ENCODE measurements at places on chromosomes 7 and 10.

DNA sequence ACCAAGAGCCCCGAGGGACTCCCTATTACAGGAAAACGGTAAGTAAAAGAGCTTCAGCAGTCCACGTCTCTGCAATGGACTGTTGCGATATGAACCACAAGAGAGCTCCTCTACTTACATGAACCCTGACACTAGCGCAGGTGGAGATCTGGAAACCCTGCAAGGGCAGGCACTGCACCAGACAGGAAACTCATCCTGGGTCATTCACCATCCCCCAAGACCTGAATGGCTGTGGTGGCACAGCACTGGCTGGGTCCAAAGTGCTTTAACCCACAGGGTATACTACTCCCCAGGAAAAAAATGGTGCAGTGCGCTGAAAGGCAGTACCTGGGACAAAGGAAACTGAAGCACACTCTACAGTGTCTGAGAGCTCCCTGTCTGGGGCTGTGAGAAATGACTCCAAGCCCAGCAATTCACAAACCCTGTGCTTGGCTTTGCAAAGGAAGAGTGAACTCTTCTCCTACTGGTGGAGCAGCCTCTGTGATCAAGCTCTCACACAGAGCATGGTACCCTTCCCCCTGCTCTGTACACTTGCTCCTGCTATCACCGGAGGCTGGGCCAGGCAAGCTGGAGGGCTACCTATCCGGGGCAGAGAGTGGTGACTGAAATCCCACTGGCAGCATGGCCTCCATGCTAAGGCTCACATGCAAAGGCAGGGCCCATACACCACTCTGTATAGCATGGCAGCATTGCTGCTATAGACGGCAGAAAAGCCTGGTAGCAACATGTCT, 44.9 kb downstream of the HIBADH start:
- DNase-seq = no peak

DNA sequence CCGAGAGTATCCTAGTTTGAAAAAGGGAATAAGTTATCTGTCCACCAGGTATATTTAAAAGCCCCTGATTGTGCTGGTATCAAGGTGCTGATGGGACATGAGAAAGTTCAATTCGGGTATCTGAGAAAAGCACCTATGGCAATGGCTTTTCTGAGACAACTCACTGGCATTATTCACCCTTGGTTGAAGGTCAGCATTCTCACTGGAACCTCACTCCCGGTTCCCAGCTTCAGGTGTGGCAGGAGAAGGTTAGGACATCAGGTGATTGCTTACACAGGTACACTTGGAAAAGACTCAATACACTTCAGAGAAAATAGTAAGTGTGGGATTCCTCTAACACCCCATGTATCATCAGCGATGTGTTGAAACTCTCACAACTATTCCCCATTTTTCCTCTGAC, 643.1 kb downstream of the INHBA start:
- no peak for DNase-seq

- DNase-seq = no peak
These were observed 8.3 kb downstream of the HOXA4 start for GRCh38 chr7:27122077-27122910.

GRCh38 chr7:2014391-2015241, 218.1 kb downstream of the MAD1L1 start:
- DNase-seq = no peak

- DNase-seq = no peak
These were observed 285.8 kb upstream of the CACNA2D1 start for GRCh38 chr7:82729172-82730030.

DNA sequence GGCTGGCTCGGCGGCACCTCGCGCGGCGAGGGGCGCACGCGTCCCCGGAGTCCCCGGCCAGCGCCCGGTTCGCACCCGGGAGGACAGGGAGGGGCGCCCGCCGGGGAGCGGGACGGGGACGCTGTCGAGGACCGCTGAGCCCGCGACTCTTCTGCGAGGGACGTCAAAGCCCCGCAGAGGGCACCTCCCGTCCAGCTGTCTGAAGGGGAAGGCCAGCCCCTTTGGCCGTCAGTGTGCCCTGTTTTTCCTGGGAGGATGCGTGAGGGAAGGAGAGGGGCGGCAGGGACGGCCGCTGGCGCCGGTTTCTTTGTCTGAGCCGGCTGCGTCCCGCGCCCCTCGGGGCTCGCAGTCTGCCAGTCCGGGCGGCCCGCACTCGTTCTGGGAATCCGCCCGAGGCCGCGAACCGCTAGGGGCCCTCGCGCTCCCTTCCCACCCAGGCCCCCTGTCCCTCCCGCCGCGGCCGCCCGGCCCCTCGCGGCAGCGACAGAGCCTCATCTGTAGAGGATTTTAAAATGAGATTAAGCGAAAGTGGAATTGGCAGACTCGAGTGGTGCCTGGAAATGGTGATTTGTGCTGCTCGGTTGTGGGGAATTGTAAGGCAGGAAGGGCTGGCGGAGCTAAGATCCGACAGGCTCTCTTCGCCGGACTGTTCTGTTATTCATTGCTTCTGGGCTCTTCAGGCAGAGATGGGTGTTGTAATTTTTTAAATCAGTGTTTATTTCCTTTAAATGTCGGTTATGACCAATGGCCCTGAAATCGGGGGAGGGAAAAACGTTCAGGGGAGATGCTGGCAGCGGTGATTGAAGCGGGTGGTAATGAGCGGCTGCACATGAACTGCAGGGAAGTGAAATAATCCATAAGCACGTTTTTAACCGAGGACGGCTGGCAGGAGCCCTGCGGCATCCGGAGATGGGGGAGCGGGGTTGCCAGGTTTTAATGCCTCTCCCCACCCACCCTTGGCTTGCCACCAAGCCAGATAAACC, 618 bp upstream of the RELN start:
- DNase-seq = no peak

DNA sequence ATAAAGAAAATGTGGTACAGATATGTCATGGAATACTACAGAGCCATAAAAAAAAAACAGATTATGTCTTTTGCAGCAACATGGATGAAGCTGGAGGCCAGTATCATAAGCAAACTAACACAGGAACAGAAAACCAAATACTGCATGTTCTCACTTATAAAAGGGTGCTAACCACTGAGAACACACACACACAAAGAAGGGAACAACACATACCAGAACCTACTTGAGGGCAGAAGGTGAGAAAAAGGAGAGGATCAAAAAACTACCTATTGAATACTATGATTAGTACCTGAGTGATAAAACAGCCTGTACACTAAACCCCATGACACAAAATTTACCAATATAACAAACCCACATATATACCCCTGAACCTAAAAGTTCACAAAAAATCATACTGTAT, 144.6 kb downstream of the TPK1 start:
- no peak for DNase-seq

GRCh38 chr7:13639396-13639795, 350.1 kb downstream of the ETV1 start:
- DNase-seq = no peak

Data from stimulated activated CD8-positive, alpha-beta memory T cell treated with anti-CD3 and anti-CD28 coated beads, Interleukin-7, amount 100 ng/mL, for 1 hour (primary cell).